CD4-positive, alpha-beta T cell treated with Interleukin-4 for 1 hour (primary cell): ENCODE measurements at places on chromosomes 11 and 22.

DNA sequence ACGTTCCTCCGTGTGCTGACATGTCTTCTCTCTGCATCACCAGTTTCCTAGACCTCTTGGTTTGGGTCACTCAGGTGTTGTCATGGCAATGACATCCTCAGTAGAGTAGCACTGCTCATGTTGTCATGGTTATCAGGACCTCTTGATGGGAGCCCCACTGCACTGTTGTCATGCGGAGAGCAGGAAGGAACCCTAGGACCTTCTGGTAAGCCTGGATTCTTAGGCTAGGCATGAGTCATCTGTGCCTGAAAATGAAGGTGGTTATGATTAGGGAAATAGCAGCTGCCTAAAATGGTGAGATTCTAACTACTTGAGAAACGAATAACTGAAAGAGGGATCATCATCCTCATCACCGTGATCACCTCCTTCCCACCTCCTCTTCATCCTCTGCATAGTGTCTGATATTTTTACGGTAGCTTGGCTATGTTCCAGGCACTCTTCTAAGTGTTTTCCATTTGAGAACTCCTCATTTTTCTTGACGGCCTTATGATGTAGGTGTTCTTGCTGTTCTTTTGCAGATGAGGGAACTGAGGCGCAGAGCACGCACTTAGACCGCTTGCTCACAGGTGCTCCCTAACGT, 858.4 kb downstream of the NTM start:
- no peak for DNase-seq

- DNase-seq: no peak
These were observed 18.2 kb upstream of the GRAMD4 start for GRCh38 chr22:46602025-46602424.

DNA sequence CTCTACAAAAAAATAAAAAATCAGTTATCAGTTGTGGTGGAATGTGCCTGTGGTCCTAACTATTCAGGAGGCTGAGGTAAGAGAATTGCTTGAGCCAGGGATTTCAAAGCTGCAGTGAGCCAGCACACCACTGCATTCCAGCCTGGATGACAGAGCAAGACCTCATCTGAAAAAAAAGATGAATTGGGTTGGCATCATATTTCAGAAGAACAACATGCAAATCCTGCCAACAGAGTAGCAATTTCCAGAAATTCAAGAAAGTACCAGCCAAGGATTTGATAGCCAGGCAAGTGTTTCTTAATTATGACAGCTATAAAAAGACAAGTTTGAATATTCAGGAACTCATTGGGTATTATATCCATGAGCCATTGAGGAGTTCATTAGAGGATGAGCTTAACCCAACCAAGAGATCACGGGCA, 75.2 kb downstream of the USP47 start:
- DNase-seq: no peak

DNA sequence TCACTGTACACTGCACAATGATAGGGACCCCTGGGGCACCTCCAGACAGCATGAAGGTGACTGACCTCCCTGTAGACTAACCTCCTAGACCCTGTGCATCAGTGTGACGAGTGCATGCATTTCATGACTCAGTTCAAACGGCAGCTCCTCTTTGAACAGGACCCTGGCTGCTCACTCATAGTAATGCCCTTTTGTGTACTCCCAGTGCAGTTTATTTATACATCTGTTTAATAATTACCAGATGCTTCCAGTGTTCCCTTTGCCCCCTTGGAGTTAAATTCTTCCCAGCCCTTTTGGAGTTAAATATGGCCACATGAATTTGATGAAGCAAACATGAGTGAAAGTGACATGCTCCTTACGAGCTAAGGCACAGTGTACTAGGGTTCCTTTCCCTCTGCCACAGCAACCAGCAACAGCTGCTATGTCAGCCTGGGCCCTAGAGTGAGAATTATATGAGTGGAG, 72.4 kb downstream of the PANX1 start:
- DNase-seq: no peak

DNA sequence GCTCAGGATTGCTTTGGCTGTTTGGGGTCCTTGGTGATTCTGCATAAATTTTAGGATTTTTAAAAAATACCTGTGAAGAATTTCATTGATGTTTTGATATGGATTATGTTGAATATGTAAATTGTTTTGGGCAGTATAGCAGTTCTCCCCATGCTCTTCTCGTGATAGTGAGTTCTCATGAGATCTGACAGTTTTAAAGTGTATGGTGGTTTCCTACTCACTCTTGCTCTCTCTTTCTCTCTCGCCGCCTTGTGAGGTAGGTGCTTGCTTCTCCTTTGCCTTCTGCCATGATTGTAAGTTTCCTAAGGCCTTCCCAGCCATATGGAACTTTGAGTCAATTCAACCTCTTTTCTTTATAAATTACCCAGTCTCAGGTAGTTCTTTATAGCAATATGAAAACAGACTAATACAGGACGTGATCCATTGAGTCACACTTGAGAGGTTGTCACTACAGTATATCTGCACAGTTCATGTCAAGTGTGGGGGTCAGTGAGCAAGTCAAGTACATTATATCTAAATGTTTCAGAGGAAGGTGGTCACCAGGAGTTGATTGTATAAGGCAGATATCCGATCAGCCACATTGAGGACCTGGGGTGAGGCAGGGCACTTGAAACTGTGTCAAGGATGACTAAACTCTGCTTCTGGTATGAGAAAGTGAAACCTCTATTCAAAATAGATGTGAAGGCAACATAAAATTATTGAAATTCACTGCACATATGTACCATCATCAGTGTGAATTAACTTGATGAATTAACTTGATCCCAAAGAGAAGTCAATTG, 70.7 kb upstream of the CCDC179 start:
- no peak for DNase-seq

GRCh38 chr22:45930324-45930723, 46.6 kb downstream of the WNT7B start:
- no peak for DNase-seq

DNA sequence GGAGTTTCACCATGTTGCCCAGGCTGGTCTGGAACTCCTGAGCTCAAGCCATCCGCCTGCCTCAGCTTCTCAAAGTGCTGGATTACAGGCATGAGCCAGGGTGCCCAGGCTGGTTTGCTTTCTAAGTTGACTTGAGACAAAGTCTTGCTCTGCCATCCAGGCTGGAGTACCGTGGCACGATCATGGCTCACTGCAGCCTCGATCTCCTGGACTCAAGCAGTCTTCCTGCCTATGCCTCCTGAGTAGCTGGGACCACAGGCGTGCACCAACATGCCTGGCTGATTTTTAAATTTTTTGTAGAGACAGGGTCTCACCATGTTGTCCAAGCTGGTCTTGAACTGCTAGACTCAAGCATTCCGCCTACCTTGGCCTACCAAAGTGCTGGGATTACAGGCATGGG, 31.0 kb downstream of the SNU13 start:
- DNase-seq: no peak

DNA sequence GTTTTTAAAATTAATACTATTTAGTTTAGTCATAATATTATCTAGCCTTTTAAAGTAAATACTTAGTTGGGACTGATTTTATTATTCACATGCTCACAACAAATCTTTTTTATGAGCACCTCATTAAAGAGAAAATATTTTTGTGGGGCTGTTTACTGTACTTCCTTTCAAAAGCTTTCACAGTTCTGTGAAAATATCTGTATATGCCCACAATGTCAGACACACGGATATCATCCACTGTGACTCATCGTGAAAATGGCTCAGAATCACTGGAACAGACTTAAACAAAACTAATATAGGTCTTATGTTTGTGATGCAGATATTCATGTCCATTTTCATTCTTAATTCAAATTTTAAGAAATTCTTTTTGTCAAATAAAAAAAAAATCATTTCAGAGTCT, 305.2 kb downstream of the RAB38 start:
- DNase-seq: no peak
